Glomerular endothelial cell (primary cell): ENCODE measurements at places on chromosomes 12 and 14. TPM values are rescaled to one million over a fixed set of nuclear protein-coding genes. Genes with fewer than 3 reads are reported as not detected.

TCL1A gene
- not detected in 2 replicates for total RNA-seq

LYSET gene
- 8.9 and 11.2 TPM in 2 replicates for total RNA-seq

SHMT2 gene
- 64.0 and 92.2 TPM in 2 replicates for total RNA-seq

DHRS4 gene
- 24.2 and 46.5 TPM in 2 replicates for total RNA-seq

RND1 gene
- total RNA-seq = 4.7 and 14.9 TPM in 2 replicates

PAX9 gene
- 0.18 and 0.34 TPM in 2 replicates for total RNA-seq

TTC6 gene
- total RNA-seq = 0.06 and 0.10 TPM in 2 replicates

NR1H4 gene
- 0.15 TPM in 1 of 2 replicates, not detected in the other for total RNA-seq

TMEM229B gene
- total RNA-seq = 1.6 and 2.9 TPM in 2 replicates

ADCY6 gene
- 37.6 and 48.5 TPM in 2 replicates for total RNA-seq

ETNK1 gene
- 23.7 and 33.1 TPM in 2 replicates for total RNA-seq

KRT80 gene
- 1.5 and 1.6 TPM in 2 replicates for total RNA-seq

COX8C gene
- not detected in 2 replicates for total RNA-seq

CLEC1A gene
- total RNA-seq = 12.8 and 20.0 TPM in 2 replicates

TAS2R14 gene
- total RNA-seq = 1.6 and 5.5 TPM in 2 replicates

FLRT2 gene
- 80.6 and 153 TPM in 2 replicates for total RNA-seq

RFLNA gene
- total RNA-seq = 0.41 and 0.87 TPM in 2 replicates

FLVCR2 gene
- 2.1 and 7.4 TPM in 2 replicates for total RNA-seq

MYH6 gene
- not detected in 2 replicates for total RNA-seq

PLA2G1B gene
- not detected in 2 replicates for total RNA-seq

ABCD2 gene
- total RNA-seq = not detected in 2 replicates

SDR9C7 gene
- not detected in 2 replicates for total RNA-seq

LMNTD1 gene
- 0.82 TPM in 1 of 2 replicates, not detected in the other for total RNA-seq

TAS2R46 gene
- total RNA-seq = 1.6 TPM in 1 of 2 replicates, not detected in the other

RAPGEF3 gene
- 24.4 and 38.2 TPM in 2 replicates for total RNA-seq

ANO2 gene
- total RNA-seq = 13.0 and 32.4 TPM in 2 replicates

VRTN gene
- not detected in 2 replicates for total RNA-seq

SLC10A1 gene
- total RNA-seq = not detected in 2 replicates

BICD1 gene
- 15.1 and 33.0 TPM in 2 replicates for total RNA-seq

OTX2 gene
- not detected in 2 replicates for total RNA-seq

ARHGEF25 gene
- total RNA-seq = 1.4 and 2.0 TPM in 2 replicates

JDP2 gene
- total RNA-seq = 8.8 and 13.0 TPM in 2 replicates

TAS2R7 gene
- total RNA-seq = 0.18 TPM in 1 of 2 replicates, not detected in the other

ORMDL2 gene
- 22.9 and 31.3 TPM in 2 replicates for total RNA-seq

C1R gene
- 1.4 and 3.9 TPM in 2 replicates for total RNA-seq

RNU4-1 gene
- total RNA-seq = under 0.01 TPM in 2 replicates

OAS1 gene
- 10.9 and 43.6 TPM in 2 replicates for total RNA-seq

DAO gene
- not detected in 2 replicates for total RNA-seq

DIO3 gene
- not detected in 2 replicates for total RNA-seq

SDSL gene
- total RNA-seq = 4.3 and 7.8 TPM in 2 replicates

DYRK2 gene
- total RNA-seq = 21.3 and 22.3 TPM in 2 replicates

SLC39A5 gene
- total RNA-seq = not detected in 2 replicates

WIF1 gene
- not detected in 2 replicates for total RNA-seq

ITGA7 gene
- total RNA-seq = 0.18 and 0.82 TPM in 2 replicates

CCDC198 gene
- total RNA-seq = 2.0 and 2.3 TPM in 2 replicates

ESRRB gene
- total RNA-seq = not detected in 2 replicates

KRT78 gene
- not detected in 2 replicates for total RNA-seq

CFAP54 gene
- total RNA-seq = 7.5 and 11.7 TPM in 2 replicates

ENDOU gene
- not detected in 2 replicates for total RNA-seq

SOX5 gene
- total RNA-seq = 1.5 and 2.2 TPM in 2 replicates

CATSPERB gene
- not detected in 2 replicates for total RNA-seq

TMEM132C gene
- total RNA-seq = not detected in 2 replicates

KRT81 gene
- not detected in 2 replicates for total RNA-seq

KRT2 gene
- total RNA-seq = not detected in 2 replicates

FNTB gene
- total RNA-seq = 15.1 and 18.8 TPM in 2 replicates

PPHLN1 gene
- 64.8 and 80.5 TPM in 2 replicates for total RNA-seq
